ENCODE measurements at places on chromosomes 1 and 21. TPM values are rescaled to one million over a fixed set of nuclear protein-coding genes. Genes with fewer than 3 reads are reported as not detected.

The USP25 gene
- 50.1 TPM for total RNA-seq

The MIXL1 gene
- total RNA-seq: not detected

The PARS2 gene
- 3.6 TPM for total RNA-seq

The VWA5B1 gene
- total RNA-seq: not detected

The SH2D2A gene
- not detected for total RNA-seq

The ACBD3 gene
- total RNA-seq: 74.3 TPM

Data from smooth muscle cell of trachea (primary cell).